ENCODE measurements at places on chromosomes 16 and 17.

- DNase-seq: peak; percentile 17
Measured at GRCh38 chr17:3754458-3755334, 31.0 kb downstream of the HASPIN start.

DNA sequence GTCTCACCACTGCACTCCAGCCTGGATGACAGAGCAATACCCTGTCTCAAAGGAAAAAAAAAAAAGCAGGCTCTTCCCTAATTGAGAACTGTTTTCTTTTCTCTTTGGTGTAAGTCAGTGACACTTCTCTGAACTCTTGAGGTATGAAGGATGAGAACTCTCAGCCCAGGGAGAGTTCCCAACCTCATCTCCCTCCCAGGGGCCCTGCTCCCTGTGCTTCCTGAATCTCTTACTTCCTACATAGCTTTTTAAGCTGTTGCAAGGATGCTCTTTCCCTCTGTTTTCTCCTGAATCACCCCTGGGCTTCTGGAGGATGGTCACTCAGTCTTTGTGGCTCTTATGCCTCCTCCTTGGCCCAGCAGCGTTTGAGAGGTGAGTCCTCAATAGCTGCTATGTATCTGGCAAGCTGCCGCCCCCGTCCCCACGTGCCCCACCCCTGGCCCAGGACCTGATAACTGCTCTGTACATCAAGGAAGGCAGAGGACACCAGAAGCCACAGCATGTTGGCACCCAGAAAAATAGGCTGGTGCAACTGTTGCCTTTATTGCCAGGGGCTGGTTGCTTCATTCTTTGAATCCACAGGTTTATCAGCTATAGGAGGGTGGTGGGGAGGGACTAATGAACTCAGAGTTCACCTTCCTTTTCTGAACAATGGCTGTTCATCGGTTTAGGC lies 24.0 kb downstream of the IGF2BP1 start:
- peak; percentile 28 for DNase-seq

GRCh38 chr16:70534971-70535370 lies 11.4 kb downstream of the SF3B3 start:
- no peak for DNase-seq

- DNase-seq: no peak
Measured at GRCh38 chr17:78268191-78268874, 36.9 kb downstream of the TMEM235 start.

GRCh38 chr16:56198006-56198754 lies 6.9 kb downstream of the GNAO1 start:
- DNase-seq: no peak

GRCh38 chr16:27053996-27054395 lies 12.7 kb upstream of the C16orf82 start:
- DNase-seq: no peak

DNA sequence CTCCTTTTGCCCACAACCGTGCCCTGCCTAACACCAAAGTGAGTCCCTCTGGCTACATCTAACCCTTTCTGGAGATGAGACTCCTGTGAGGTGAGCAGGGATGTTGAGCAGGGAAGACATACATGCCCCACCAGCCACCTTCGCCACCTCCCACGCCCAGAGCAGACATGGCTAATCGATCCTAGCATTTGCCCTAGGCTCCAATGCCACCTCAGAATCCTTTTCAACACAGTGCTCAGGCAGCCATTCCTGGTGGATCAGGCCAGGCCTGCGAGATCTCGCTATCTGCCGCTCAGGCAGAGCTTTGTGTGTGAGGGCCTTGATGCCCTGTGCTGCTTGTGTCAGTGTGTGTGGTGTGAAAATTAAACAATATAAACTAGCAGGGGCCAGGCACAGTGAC lies 21.0 kb downstream of the SCGB1C2 start:
- DNase-seq: no peak

DNA sequence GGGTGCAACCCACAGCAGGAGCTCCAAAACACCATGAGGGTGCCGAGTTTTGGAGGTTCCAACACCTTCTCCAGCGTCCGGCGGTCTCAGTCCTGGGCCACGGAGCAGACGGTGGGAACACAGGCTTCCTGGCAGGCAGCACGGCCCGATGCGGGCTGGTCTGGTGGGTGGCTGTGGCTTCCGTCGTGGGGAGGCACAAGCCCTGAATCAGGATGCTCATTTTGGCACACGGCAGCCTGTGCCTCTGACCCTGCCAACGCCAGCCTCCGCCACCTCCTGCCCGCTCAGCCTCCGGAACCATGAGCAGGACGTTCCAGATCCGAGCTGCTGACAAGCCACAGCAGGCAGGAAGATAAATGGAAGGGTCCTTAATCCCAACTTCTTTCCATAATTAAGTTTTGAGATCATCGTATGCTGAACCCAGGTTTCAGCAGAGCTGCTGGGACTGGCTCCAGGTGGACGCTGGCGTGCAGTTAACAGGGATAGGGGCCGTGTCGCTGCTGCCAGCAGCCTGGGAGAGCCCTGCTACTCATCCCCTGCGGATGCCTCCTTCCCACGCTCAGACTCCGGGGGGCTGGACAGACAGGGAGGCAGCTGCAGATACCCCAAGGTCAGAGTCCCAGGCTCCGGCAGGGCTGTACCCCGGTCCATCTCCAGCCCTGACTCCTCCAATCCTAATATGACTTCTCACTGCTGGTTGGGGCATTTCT lies 136.6 kb downstream of the ENGASE start:
- no peak for DNase-seq

GRCh38 chr17:7260651-7261378 lies 1.5 kb downstream of the CLDN7 start:
- peak; percentile 51 for DNase-seq
